ENCODE measurements at places on chromosomes 16 and 17. TPM values are rescaled to one million over a fixed set of nuclear protein-coding genes. Genes with fewer than 3 reads are reported as not detected.

KRTAP4-3 gene
- total RNA-seq = not detected

NUPR1 gene
- total RNA-seq = 3.8 TPM

TNFRSF17 gene
- total RNA-seq = not detected

SP6 gene
- 3.1 TPM for total RNA-seq

TBX2 gene
- total RNA-seq = 0.09 TPM

SLC22A31 gene
- total RNA-seq = not detected

ZNHIT3 gene
- 20.8 TPM for total RNA-seq

CMTM1 gene
- total RNA-seq = 2.7 TPM

EXOC3L1 gene
- total RNA-seq = 45.8 TPM

PPP1R1B gene
- total RNA-seq = not detected

ANTKMT gene
- 47.5 TPM for total RNA-seq

EPX gene
- total RNA-seq = not detected

SARM1 gene
- 5.1 TPM for total RNA-seq

DNA sequence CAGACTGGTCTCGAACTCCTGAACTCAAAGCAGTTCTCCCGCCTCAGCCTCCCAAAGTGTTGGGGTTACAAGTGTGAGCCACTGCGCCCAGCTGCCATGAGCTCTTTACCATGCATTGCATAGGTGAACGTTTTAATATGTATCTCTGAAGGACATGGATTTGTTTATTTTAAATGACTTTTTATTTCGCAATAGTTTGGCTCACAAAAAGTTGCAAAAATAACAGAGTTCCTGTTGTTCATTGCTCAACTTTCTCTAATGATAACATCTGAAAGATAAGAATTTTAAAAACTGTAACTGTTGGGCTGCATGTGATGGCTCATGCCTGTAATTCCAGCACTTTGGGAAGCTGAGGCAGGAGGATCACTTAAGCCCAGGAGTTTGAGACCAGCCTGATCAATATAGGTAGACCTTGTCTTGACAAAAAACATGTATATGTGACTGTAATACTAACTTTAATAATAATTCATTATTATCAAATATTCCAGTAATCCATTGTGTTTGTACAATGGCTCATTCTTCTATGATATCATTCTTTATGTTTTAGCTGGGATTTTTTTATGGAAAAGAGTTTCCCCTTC, 80.1 kb downstream of the ABCC1 start:
- DNase-seq = no peak

- DNase-seq = no peak
Measured at GRCh38 chr16:83969771-83970429, 1.9 kb downstream of the NECAB2 start.

GRCh38 chr17:66762276-66762675, 72.6 kb upstream of the CACNG5 start:
- no peak for DNase-seq

- no peak for DNase-seq
Measured at GRCh38 chr16:316741-317464, 33.9 kb downstream of the PDIA2 start.

DNA sequence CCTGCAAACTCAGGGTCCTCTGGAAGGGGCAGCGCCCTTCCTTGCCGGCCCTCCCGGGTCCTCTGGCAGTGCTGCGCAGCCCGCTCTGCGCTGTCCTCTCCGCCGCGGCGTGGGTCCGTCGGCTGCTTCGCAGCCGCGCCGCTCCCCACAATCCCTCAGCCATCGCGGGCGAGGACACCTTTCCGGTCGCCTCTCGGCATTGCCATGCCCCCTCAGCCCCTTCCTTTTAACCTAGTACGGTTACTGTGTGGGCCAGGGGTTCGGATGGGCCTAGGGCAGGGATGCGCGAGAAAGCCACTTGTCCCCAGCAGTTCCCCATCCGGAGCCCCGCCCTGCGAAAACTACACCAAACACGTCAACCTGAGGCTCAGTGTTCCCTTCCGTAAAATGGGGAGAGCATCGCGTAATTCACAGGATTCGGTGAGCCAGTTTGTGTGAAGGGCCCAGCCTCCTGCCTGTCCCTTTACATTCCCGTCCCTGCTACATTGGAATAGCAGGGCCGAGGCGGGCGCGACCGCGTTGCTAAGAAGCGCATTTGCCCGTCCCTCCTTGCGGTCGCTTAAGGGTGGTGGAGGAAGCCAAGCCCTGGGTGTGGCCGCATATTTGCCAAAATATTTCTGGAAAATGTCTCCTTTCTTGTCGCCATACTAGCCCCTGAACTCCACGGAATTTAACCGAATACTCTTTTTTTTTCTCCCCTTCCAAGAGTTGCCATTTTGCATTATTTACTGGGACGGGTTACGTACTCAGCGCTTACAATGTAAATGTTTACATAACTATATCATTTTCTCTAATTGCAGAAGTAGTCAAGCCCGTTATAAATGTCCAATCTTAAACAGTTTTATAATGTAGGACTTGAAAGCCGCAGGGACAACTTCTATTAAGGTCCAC, 13.2 kb downstream of the COPZ2 start:
- peak; percentile 21 for DNase-seq

DNA sequence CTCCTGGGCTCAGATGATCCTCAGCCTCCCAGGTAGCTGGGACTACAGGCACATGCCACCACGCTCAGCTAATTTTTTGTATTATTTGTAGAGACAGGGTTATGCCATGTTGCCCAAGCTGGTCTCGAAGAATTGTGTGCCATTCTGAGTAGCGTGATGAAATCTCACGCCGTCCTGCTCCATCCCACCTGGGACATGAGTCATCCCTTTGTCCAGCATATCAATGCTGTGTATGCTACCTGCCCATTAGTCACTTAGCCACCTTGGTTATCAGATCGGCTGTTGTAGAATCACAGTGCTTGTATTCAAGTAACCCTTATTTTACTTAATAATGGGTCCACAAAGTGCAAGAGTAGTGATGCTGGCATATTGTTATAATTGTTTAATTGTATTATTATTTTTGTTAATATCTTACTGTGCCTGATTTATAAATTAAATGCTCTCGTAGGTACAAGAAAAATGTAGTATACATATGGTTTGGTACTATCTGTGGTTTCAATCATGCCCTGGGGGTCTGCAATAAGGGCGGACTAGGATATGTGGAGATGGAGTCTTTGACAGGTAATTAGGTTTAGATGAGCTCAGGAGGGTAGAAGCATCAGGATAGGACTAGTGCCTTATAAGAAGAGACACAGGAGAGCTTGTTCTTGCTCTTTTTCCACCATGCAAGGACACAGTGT, 26.6 kb upstream of the SLC13A2 start:
- no peak for DNase-seq

- DNase-seq = no peak
Measured at GRCh38 chr17:33014751-33015150, 23.1 kb downstream of the SPACA3 start.

DNA sequence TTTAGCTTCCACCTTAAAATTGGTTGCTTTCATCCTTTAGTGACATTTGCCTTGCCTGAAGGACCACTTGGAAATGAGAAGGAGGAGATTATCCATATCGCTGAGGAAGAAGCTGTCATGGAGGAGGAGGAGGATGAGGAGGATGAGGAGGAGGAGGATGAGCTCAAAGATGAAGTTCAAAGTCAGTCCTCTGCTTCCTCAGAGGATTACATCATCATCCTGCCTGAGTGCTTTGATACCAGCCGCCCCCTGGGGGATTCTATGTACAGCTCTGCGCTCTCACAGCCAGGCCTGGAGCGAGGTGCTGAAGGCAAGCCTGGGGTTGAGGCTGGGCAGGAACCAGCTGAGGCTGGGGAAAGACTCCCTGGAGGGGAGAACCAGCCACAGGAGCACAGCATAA, 11.5 kb upstream of the TMEM106A start:
- no peak for DNase-seq

DNA sequence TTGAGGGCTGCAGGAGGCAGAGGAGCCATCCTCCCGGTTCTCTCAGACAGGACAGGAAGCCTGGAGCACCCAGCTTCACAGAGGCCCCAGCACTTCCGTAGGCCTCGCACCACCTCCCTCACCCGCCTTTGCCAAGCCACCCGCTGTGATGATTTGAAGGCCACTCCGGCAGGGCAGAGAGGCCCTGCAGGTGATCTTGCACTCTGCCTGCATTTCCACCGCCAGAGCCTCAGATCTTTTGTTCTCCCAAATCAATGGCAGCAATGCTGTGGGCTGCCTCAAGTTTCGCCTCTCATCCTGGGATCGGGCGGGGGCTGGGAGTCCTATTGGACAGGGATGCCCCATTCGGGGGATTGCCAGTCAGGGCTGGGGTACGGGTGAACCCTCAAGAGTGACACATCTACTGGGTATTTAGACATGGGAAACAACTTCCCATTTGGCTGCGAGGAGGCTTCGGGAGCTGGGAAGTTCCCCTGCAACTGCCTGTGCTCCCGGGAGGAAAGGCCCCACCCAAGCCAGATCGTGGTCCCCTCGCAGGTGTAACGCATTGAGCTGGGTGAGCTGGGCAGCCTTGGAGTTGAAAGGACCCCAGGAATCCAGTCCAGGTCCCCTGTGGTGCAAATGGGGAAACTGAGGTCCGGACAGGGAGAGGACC, 34.8 kb upstream of the PEMT start:
- no peak for DNase-seq

GRCh38 chr16:10922328-10923145, 19.7 kb downstream of the DEXI start:
- no peak for DNase-seq

- DNase-seq = no peak
Measured at GRCh38 chr16:52539191-52539590, 7.8 kb downstream of the TOX3 start.

DNA sequence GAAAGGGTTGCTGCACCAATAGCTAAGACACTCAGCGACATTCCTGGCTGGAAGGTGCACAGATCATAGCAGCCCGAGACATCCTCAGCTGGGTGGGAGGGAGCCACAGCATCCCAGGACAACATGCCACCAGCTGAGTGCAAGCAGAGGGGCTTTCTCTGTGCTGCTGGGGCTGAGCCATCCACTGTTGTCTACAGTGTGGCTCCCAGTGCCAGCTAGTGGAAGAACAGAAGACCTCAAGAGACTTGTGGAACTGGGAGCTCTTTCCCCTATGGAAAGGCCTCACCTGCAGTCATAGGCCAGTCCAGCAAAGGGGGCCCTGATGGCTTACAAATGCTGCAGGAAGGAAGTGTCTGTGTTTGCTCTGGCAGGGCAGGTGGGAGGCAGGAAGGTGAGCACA, 131.0 kb downstream of the C16orf78 start:
- DNase-seq = no peak

- DNase-seq = no peak
Measured at GRCh38 chr17:81537856-81538555, 9.8 kb downstream of the FSCN2 start.
